ENCODE measurements at places on chromosomes 11 and 22.

DNA sequence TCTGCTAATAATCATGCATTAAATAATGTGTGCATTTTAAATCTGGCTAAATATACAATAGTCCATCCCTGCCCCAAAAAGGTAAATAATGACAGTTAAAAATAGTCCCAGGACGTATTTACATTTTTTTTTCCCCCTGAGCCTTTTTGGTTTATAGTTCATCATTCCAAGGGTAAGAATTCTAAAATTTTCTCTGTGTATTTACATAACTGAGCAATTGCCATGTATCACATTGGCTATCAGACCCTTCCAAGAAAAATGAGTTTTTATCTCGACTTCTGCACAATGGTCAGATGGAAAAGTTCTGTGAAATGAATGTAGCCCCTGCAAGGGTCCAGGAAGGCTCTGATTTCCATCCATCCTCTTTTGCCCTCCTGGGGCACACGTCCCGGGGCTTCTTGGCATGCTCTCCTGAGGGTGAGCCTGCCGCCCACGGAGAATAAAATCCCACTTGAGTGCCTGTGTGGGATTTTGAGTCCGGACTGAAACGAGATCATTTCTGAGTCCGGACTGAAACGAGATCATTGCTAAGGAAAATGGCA, 94.1 kb upstream of the ANO1 start:
- DNase-seq, result no peak

- DNase-seq, result no peak
These were observed 356.3 kb upstream of the CCDC90B start for GRCh38 chr11:83642500-83642899.

DNA sequence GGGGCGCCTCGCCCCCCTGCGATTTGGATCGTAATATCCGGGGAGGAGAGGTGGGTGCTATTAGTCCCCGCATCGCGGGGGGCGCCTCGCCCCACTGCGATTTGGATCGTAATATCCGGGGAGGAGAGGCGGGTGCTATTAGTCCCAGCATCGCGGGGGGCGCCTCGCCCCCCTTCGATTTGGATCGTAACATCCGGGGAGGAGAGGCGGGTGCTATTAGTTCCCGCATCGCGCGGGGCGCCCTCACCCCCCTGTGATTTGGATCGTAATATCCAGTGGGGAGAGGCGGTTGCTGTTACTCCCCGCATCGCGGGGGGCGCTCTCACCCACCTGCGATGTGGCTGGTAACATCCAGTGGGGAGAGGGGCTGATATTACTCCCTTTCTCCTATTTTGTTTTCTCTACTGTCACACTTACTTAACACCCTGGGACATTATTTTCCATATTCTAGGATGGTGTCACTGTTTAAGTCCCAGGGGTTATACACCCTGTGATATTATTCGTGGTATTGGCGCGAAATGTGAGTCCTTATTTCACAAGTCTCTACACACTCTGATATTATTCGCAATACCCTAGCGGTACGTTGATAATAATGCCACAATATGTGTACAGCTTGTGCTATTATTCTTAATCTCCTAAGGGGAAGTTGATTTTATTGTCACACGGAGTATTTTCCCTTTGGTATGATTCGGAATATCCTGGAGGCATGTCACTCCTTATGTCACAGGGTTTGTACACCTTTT, 57.8 kb upstream of the ALDH3B2 start:
- DNase-seq, result no peak

- DNase-seq, result peak; percentile 27
These were observed 346 bp upstream of the ALG9 start for GRCh38 chr11:111871693-111872161.

GRCh38 chr22:42364604-42365110, 67.5 kb downstream of the NFAM1 start:
- DNase-seq, result peak; percentile 64

DNA sequence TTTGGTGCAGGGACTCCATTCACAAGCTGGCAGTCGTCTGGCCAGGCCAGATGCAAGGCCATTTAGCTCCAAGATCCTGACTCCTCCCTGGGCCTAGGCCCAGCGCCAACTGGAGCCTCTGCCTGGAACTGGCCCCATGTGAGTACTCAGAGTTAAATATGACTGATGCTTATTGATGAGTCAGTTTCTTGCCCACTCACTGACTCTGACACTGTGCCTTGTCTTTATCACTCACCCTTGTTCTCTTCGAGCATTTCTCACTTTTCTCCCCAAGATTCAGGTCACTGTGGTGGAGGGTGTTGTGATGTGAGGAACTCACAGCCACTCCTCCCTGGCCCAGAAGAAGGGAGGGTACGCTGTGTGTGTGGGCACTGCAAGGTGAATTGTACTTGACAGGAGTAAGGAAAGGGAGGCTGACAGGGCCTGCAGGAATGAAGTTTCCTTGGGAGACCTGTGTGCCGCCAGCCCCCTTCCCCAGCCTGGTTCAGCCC, 23.2 kb upstream of the ST3GAL4 start:
- peak; percentile 80 for DNase-seq

GRCh38 chr11:35554491-35555437, 29.3 kb upstream of the PAMR1 start:
- peak; percentile 68 for DNase-seq

DNA sequence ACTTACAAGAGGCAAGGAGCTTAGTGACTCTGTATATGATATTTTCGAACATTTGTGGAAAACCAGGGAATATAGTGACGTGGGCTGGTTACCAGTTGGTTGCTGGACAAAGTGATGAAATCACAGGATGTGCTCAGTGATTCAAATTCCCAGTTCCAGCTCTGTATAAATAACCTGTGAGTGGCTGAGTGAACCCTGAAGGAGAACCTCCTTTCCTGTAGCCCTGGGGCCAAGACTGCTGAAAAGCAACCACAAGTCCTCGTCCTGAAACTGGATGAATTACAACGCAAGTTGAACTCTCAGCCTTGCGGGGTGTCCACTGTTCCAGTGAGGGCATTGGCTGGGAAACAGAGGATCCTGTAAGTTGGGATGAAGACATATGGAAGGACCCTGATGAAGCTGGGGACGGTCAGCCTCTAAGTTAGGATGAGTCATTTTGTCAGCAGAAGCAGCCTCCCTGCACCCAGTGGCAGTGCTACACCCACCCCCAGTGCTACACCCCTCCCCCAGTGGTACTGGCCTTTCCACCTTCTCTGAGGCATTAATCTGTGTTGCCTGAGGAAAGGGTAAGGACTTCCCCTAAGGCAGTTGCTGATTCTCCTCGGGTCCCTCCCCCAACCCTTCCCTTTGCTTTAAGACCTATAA, 22.0 kb upstream of the CD81 start:
- peak; percentile 11 for DNase-seq

DNA sequence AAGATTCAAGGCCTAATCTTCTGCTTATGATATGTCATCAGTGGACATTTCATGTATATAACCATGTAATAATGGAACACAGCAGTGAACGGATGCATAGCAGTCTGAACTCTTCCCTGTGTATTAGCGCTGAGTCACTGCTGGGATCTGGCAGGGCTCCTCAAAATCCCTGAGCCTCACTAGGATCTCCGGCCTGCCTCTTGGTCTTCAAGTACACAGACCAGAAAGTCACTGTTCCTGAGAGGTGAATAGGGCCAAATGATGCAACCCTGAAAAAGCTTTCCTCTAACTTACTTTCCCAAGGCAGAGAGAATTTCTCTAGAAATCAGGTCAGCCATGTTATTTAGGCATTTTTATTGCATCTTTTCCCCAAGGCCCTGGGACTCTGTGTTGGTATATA, 35.0 kb downstream of the POU2AF1 start:
- DNase-seq, result peak; percentile 67

DNA sequence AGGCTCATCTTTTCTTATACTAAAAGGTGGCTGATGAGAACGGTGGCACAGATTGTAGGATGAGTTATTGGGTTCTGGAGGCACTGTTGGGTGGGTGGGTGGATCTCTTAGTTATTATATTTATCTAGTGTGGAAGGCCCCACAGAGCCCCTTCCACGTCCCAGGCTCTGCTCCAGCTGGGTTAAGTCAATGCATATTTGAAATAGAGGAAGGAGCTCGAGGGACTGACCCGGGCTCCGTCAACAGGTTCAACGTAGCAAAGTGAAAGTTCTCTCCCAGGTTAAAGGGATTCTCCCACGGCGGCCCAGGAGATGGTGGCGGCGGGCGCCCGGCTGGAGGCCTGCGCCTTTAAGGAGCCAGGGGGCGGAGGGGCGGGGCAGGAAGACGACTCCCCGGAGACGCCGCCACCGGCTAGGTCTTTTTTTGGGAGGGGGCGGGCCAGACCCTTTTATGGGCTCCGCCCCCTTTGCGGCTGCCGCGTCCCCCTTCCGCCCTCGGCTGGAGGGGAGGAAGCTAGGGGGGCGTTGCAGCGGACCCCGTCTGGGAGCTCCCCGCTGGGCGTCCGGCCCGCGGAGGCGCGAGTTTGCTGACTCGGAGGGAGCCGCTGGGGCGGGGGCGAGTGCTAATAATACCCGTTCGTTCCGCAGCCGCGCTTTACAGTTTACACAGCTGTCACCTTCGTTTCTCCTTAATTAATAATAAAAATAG, 1.5 kb upstream of the INPPL1 start:
- peak; percentile 96 for DNase-seq

- DNase-seq, result no peak
These were observed 88.9 kb downstream of the MAML2 start for GRCh38 chr11:96254087-96254486.

DNA sequence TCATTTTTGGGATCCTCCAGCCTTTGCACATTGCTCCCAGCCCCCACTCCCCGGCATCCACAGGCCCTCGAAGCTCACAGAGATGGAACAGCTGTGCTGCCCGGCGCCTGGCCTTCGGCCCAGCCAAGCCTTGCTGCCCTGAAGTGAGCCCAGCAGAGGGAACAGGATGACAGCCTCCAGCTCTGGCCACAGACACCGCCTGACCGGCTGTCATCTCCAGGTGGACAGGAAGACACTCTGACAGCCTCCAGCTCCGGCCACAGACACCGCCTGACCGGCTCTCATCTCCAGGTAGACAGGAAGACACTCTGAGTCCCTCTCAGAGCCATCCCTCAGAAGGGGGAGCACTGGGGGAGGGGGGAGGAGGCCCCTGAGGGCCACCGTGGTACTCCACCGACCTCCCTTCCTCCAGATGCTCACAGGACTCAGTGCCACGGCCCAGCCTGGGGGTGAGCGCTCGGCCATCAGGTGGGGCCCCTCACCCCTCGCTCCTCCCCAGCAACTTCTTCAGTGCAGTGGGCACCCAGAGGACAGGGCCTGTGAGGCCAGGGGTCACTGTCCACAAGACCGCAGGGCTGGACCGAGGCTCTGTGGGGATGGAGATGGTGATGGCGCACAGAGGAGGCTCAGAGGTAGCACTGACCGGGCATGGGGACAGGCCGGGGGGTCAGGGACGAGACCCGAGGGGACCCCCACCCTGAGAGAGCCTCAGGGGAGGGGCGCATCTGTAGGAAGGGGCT, 58.6 kb downstream of the BRD1 start:
- DNase-seq, result no peak

GRCh38 chr11:97963528-97964331, 1057.0 kb upstream of the CNTN5 start:
- no peak for DNase-seq

- DNase-seq, result no peak
These were observed 53.1 kb downstream of the THAP12 start for GRCh38 chr11:76327756-76328388.

- peak; percentile 16 for DNase-seq
These were observed 421 bp downstream of the SLC15A3 start for GRCh38 chr11:60951606-60951903.

GRCh38 chr11:83033371-83033770, 38.3 kb downstream of the RAB30 start:
- DNase-seq, result peak; percentile 31

- peak; percentile 25 for DNase-seq
These were observed 29.7 kb upstream of the TEF start for GRCh38 chr22:41352058-41352457.

GRCh38 chr11:35787013-35787504, 124.5 kb downstream of the TRIM44 start:
- DNase-seq, result peak; percentile 81

DNA sequence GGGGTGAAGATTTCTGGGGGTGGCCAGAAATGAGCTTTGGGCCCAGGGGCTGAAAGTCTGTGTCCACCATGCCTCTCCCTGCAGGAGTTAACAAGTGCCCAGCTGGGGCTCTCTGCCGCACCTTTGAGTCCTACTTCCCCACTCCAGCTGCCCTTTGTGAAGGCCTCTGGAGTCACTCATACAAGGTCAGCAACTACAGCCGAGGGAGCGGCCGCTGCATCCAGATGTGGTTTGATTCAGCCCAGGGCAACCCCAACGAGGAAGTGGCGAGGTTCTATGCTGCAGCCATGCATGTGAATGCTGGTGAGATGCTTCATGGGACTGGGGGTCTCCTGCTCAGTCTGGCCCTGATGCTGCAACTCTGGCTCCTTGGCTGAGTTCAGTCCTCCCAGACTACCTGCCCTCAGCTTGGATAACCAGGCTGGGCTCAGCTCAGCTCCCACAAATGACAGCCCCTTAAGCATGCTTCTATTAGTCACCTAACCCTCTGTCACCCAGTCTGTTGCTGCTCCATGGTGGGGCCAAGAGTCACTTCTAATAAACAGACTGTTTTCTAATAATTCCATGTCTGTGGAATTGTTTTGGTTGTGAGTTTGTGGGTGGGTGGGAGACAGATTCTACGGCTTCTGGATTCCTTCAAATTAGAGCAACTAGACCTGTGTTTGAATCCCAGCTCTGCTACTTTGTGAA, 3.0 kb upstream of the INPPL1 start:
- no peak for DNase-seq

- no peak for DNase-seq
These were observed 14.4 kb downstream of the ZBTB16 start for GRCh38 chr11:114073828-114074381.

DNA sequence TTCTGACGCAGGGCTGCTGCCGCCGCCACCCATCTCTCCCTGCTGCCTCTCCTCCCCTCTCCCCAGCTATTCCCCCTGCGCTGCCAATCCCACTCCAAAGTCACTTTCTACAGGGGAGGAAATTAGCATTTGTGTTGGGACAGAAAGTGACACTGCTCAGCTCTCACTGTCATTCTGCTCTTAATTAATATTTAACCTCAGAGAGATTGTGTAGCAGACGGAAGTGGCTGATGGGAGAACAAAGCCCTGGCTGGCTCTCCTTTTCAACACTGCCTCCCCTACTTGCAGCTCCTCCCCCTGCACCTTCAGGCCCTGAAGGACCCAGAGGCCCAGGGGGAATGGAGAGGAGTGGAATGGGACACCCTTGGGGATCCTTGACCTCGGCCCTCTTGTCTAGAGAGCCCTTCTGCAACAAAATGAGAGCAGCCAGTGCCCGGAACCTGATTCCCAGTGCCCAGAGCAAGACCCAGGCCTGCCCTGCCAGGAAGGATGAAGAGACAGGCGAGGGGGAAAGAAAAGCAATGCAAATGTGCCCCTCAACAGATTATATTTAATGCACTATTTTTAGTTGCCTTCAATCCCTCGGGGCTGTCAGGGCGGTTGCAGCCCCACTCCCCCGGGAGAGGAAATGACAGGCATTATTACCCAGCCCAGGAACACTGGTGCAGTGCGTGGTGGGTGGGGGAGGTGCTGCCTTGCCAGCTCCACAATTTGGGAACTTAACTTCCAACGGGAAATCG, 14.6 kb upstream of the NRGN start:
- DNase-seq, result no peak

GRCh38 chr11:93528252-93528651, 14.9 kb downstream of the SMCO4 start:
- DNase-seq, result no peak
